ENCODE measurements at places on chromosomes 12 and 14. TPM values are rescaled to one million over a fixed set of nuclear protein-coding genes. Genes with fewer than 3 reads are reported as not detected.

- no peaks in the 10 kb centered on the region for H3K27me3 ChIP-seq
- H3K4me3 ChIP-seq: no peak within 1 kb of the TSS
- H3K36me3 ChIP-seq: no peaks in the 10 kb centered on the region
Measured at GRCh38 chr12:52651726-52652261, at the start of gene KRT2. KRT2 (minus strand) TSS chr12:52652211; CDS start chr12:52652142, 69 bp downstream.

DNA sequence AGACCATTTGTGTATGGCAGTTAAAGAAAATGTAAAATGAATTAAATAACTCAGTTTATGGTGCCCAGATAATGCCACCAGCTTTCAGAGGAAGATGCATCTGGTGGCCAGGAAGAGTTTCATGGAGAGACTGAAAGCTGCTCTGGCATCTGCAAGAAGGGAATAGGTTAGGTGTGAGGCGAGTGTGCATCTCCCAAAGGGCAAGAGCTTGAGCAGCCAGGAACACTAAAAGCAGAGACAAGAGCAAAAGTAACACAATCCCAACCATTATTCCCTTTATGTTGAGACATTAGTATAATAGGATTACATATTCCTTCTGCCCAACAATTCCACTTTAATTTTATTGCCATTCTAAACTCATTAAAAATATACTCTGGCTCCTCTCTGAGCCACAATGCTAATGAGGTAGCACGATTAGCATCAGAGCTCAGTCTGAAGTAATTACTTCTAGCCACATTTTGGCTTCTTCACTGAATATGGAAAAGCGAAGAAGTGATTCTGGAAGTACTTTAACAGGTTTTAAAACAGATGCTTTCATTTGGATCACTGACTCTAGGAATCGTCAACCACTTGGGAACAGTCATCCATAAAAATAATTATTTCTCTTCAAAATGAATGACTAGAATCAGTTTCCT lies 309.4 kb upstream of the TMTC1 start:
- H3K4me1 ChIP-seq: peaks cover 11% of the 10 kb centered on the region
- no peaks in the 10 kb centered on the region for H3K36me3 ChIP-seq
- H3K4me3 ChIP-seq: no peak overlapping the region
- DNase-seq: no peak
- H3K27me3 ChIP-seq: no peaks in the 10 kb centered on the region

- no peaks in the 10 kb centered on the region for H3K4me1 ChIP-seq
- H3K27ac ChIP-seq: no peak overlapping the region
- no peak for DNase-seq
- H3K27me3 ChIP-seq: peaks cover 26% of the 10 kb centered on the region
Measured at GRCh38 chr14:104654119-104654518, 35.3 kb upstream of the INF2 start.

CDH24 gene
- total RNA-seq: 16.4 TPM

GRCh38 chr12:132163041-132163910 lies 19.0 kb downstream of the NOC4L start:
- H3K27ac ChIP-seq: no peak overlapping the region
- no peaks in the 10 kb centered on the region for H3K36me3 ChIP-seq
- H3K4me1 ChIP-seq: no peaks in the 10 kb centered on the region
- H3K27me3 ChIP-seq: no peaks in the 10 kb centered on the region
- H3K4me3 ChIP-seq: no peak overlapping the region

DNA sequence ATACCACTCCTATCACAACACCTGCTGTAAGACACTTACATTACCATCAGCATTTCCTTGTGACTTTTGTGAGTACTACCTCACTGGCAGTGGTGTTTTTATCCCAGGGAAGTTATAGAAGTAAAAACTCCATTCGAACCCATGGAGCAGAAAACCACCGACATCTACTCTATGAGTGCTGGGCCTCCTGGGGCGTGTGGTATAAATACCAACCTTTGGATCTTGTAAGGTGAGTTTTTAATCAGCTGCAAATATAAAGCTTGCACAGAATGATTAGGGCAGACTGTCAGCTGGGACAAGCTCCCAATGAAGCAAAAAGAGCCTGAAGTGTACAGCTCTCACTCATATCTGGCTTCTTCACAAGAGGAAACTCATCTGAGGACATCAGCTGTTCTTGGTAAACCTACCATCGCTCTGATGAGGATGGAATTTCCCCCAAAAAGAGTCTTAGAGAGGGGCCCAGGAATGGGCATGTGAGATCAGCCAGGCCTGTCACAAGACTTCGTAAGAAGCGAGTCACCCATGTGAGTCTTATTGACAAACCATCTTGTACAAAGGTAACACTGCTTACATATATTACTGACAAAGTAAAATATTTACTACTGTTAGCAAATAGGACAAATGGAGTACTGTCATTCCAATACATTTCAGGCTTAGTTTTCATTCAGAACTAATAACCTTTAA lies 170.0 kb downstream of the SLC5A8 start:
- peaks cover 11% of the 10 kb centered on the region for H3K4me1 ChIP-seq
- no peak overlapping the region for H3K27ac ChIP-seq
- H3K4me3 ChIP-seq: no peak overlapping the region
- no peak for DNase-seq
- no peaks in the 10 kb centered on the region for H3K36me3 ChIP-seq
- no peaks in the 10 kb centered on the region for H3K27me3 ChIP-seq

RPL10L gene
- not detected for total RNA-seq

DNA sequence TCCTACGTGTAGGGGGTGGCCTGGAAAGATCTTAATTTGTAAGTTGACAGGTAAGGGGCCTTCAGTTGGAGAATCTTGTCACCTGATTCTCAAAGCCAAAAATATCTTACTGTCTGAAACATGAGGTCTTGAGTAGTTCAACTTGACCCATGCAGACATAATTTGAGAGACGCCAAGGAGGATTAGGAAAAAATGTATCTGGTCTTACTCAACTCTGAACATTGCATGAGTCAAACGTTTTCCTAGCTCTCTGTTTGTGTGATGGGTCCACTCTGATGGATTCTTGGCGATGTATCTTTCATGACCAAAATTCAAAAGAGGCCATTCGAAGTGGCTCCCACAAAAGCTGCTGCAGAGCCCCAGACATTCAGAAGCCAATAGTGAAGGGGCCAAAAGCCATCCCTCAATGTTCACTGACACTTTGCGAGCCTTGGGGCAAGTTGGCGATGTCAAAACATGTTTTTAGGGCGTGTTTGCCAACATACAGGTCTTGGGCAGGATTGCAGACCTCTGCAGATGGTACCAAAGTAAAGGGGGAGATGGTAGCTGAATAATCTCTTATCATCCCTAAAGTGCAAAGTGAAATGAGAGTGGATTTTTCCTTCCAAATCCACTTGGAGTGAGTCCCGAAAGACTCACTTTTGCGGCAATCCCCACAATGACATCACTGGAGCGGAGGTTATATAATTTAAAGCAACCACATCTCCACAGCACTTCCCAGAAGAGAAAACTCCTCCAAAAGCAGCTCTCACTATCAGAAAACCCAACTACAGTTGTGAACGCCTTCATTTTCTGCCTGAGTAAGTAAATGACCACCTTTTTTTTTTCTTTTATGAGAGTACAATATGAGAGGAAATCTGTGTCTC lies at the start of gene BDKRB1:
BDKRB1 (plus strand) TSS at position 710 of the 866 bp plus-strand sequence. CDS start 7,473 bp downstream, outside the sequence.
- H3K27ac ChIP-seq: no peak within 1 kb of the TSS
- no peaks in the 10 kb centered on the region for H3K36me3 ChIP-seq
- H3K27me3 ChIP-seq: no peaks in the 10 kb centered on the region
- DNase-seq: peak; percentile 59

RXYLT1 gene
- 12.2 TPM for total RNA-seq

ERBB3 gene
- 145 TPM for total RNA-seq

RASSF9 gene
- 0.46 TPM for total RNA-seq

FAM186B gene
- 1.7 TPM for total RNA-seq

GRCh38 chr12:47035484-47035883 lies 43.9 kb upstream of the PCED1B start:
- H3K4me3 ChIP-seq: no peak overlapping the region
- no peaks in the 10 kb centered on the region for H3K27me3 ChIP-seq
- no peak for DNase-seq
- H3K4me1 ChIP-seq: peaks cover 53% of the 10 kb centered on the region
- H3K36me3 ChIP-seq: no peaks in the 10 kb centered on the region

KRT75 gene
- not detected for total RNA-seq

DNA sequence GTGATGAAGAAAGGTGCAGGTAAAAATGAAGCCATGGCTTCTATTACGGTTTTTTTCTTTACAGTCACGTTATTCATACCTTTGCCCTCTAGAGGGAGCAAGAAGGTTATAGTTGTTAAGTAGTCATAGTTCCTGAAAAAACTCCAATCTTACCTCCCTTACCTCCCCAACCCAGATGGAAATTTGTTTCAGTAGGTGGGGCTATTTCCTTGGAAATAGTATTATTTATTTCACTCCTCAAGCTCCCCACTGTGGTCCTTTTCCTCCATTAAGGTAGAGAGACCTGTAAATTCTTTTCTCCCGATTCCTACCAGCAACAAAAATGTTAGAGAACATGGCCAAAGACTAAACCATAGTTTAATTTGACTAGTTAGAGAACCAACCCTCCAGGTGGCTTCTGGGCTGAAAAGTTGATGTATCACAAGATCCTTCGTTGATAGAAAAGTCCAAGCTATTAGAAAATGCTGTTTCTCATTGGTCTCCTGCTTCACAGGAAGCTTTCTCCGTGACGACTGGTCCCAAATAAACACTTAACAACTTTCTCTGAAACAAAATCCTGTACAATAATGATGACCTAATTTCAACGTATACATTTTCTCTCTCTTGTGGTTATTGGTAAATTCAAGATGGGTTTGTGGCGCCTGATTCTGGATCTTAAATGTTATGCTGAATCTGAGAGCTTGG lies 43.5 kb downstream of the TMX1 start:
- no peaks in the 10 kb centered on the region for H3K4me1 ChIP-seq
- H3K4me3 ChIP-seq: no peak overlapping the region
- H3K27me3 ChIP-seq: no peaks in the 10 kb centered on the region
- DNase-seq: peak; percentile 76
- no peak overlapping the region for H3K27ac ChIP-seq

KRT83 gene
- total RNA-seq: 0.43 TPM

DNA sequence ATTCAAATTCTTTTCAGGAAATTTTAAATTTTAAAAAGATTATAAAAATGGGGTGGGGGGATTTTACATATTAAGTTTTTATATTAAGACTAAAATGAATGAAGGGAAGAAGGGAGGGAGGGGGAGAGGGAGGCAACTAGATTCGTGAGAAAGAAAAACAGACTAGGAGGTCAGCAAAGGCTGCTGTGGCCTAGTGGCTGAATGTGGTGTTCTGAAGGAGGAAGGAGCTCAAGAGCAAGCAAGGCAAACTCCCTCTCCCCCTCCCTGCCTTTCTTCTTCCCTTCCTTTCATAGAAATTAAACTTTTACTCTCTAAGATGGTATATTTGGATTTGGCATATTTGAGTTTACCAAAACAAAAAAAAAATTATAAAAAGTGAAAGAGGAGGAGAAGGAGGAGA lies 18.1 kb downstream of the DYRK2 start:
- no peak overlapping the region for H3K4me3 ChIP-seq
- no peak for DNase-seq
- H3K27me3 ChIP-seq: no peaks in the 10 kb centered on the region

GRCh38 chr12:63068857-63069442 lies 82.1 kb downstream of the AVPR1A start:
- no peak overlapping the region for H3K27ac ChIP-seq
- no peaks in the 10 kb centered on the region for H3K4me1 ChIP-seq
- no peaks in the 10 kb centered on the region for H3K36me3 ChIP-seq
- peak; percentile 58 for DNase-seq
- H3K4me3 ChIP-seq: no peak overlapping the region

DNA sequence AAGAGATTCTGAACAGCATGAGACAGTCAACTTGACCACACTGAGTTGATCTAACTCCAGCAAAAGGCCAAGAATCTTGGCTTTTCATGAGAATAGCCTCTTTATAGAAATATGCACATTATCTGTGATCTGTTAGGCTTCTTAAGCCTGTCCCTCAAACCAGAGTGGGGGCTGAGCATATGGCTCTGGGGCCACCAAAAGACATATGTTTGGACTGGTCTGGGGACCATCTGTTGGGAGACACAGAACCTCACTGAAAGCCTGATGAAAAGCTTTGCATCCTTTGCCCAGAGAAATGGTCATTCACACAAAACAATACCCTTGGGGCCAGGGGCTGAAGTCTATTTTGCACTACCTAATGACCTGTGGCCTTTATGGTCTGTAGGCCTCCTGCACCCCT lies 165.3 kb upstream of the PRMT8 start:
- peaks cover 88% of the 10 kb centered on the region for H3K27me3 ChIP-seq
- no peak overlapping the region for H3K27ac ChIP-seq
- DNase-seq: no peak
- no peaks in the 10 kb centered on the region for H3K36me3 ChIP-seq

- peaks cover 17% of the 10 kb centered on the region for H3K4me1 ChIP-seq
- no peak for DNase-seq
- H3K27me3 ChIP-seq: no peaks in the 10 kb centered on the region
- H3K27ac ChIP-seq: no peak overlapping the region
- H3K4me3 ChIP-seq: peak overlapping the region; percentile 95
- H3K36me3 ChIP-seq: peaks cover 6% of the 10 kb centered on the region
Measured at GRCh38 chr14:69153873-69154270, 953 bp upstream of the DCAF5 start.

DNA sequence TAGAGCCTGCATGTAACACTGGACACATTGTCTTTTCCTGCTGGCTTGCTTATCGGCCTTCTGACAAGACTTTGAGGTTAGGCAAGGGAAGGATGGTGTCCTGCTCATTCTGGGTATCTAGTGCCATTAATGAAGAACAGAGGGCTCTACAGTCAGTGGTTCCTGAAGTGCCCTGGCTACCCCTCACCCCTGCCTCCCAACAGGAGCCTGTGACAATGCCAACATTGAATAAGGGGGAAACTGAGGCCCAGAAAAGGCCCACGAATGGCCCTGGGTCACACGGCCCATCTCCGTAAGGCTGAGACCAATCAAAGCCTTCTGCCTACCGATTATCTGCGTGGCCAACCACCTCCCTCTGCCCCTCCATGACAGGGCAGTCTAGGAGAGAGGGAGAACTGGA lies 2.1 kb downstream of the IFI27L2 start:
- DNase-seq: no peak
- no peaks in the 10 kb centered on the region for H3K36me3 ChIP-seq
- no peak overlapping the region for H3K4me3 ChIP-seq
- 0 out of 2 replicates have a peak, but pooled peaks cover 4% of the 10 kb centered on the region for H3K4me1 ChIP-seq
- H3K27me3 ChIP-seq: no peaks in the 10 kb centered on the region

- no peaks in the 10 kb centered on the region for H3K4me1 ChIP-seq
- no peaks in the 10 kb centered on the region for H3K36me3 ChIP-seq
- peak; percentile 1 for DNase-seq
- no peaks in the 10 kb centered on the region for H3K27me3 ChIP-seq
- H3K27ac ChIP-seq: no peak overlapping the region
Measured at GRCh38 chr14:90986510-90986909, 73.9 kb downstream of the RPS6KA5 start.

- H3K27ac ChIP-seq: no peak overlapping the region
- no peaks in the 10 kb centered on the region for H3K4me1 ChIP-seq
- H3K27me3 ChIP-seq: no peaks in the 10 kb centered on the region
Measured at GRCh38 chr12:62522984-62523383, 56.4 kb downstream of the MON2 start.

Data from PC-9 (cell line).